Glutamatergic neuron (in vitro differentiated cells): ENCODE measurements at places on chromosomes 2 and 18.

GRCh38 chr2:78839259-78839658, 186.2 kb upstream of the REG3G start:
- no peaks in the 10 kb centered on the region for H3K27me3 ChIP-seq
- no peaks in the 10 kb centered on the region for H3K36me3 ChIP-seq
- H3K4me3 ChIP-seq, result no peak overlapping the region
- no peak overlapping the region for H3K27ac ChIP-seq
- DNase-seq, result no peak

DNA sequence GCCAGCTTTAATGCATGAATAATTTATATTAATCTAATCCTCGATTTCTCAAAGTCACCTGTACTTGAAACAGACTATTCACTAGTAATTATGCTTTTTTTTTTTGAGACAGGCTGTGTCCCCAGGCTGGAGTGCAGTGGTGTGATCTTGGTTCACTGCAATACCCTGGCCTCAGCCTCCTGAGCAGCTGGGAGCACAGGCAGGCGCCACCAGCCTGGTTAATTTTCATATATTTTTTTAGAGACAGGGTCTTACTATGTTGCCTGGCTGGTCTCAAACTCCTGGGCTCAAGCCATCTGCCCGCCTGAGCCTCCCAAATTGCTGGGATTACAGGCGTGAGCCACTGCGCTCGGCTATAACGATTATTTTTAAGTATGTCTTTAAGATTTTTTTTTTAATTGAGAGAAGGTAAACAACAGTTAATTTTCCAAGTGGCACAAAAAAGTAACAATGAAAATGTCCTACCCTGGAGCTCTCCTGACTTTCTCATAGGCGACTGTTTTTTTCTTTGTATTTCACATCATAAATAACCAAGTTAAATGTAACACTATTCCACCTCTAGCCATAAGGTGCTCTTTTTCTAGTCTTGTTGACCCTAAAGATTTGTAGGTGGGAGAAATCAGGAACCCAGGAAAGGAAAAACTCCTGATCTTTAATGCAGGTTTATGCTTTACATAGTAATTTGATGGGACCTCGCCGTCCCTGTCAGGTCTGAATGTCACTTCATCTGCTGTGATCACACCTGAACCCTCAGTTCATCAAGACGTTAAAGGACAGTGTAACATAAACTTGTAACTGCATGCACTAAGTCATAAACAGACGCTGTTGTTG, 1.3 kb upstream of the ANKRD12 start:
- peaks cover 27% of the 10 kb centered on the region for H3K4me1 ChIP-seq
- H3K27me3 ChIP-seq, result peaks cover 3% of the 10 kb centered on the region
- H3K27ac ChIP-seq, result peak overlapping the region; percentile 91

- no peak overlapping the region for H3K27ac ChIP-seq
- H3K36me3 ChIP-seq, result no peaks in the 10 kb centered on the region
- peaks cover 3% of the 10 kb centered on the region for H3K27me3 ChIP-seq
- H3K4me1 ChIP-seq, result peaks cover 18% of the 10 kb centered on the region
- H3K4me3 ChIP-seq, result no peak overlapping the region
- no peak for DNase-seq
Observed at GRCh38 chr2:98829581-98830270, 98.8 kb upstream of the MGAT4A start.

- H3K4me1 ChIP-seq, result peaks cover 12% of the 10 kb centered on the region
- no peak overlapping the region for H3K27ac ChIP-seq
- H3K36me3 ChIP-seq, result no peaks in the 10 kb centered on the region
- H3K27me3 ChIP-seq, result no peaks in the 10 kb centered on the region
- no peak overlapping the region for H3K4me3 ChIP-seq
- DNase-seq, result no peak
Observed at GRCh38 chr18:41594582-41594981, 360.5 kb upstream of the PIK3C3 start.

GRCh38 chr2:239275044-239275685, 125.7 kb downstream of the HDAC4 start:
- H3K36me3 ChIP-seq, result no peaks in the 10 kb centered on the region
- peaks cover 19% of the 10 kb centered on the region for H3K27me3 ChIP-seq
- peaks cover 80% of the 10 kb centered on the region for H3K4me1 ChIP-seq

DNA sequence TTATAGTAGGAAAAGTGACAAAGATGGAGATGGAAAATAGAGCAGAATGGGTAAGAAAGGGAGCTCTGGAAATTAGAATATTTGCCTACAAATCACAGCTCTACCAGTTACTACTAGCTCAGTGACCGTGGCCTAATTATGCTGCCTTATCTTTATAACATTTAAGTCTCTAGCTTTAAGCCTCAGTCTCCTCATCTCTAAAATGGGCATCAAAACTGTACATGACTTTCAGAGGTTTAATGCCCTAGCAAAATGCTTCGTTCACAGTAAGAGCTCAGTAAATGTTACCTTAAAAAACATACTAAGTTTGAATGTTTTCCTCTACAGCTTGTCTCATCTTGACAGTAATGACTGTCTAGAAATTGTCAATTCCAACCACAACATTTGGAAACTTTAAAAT, 8.3 kb upstream of the PTPRM start:
- no peaks in the 10 kb centered on the region for H3K36me3 ChIP-seq
- no peaks in the 10 kb centered on the region for H3K27me3 ChIP-seq
- no peak overlapping the region for H3K27ac ChIP-seq
- no peaks in the 10 kb centered on the region for H3K4me1 ChIP-seq
- no peak overlapping the region for H3K4me3 ChIP-seq

DNA sequence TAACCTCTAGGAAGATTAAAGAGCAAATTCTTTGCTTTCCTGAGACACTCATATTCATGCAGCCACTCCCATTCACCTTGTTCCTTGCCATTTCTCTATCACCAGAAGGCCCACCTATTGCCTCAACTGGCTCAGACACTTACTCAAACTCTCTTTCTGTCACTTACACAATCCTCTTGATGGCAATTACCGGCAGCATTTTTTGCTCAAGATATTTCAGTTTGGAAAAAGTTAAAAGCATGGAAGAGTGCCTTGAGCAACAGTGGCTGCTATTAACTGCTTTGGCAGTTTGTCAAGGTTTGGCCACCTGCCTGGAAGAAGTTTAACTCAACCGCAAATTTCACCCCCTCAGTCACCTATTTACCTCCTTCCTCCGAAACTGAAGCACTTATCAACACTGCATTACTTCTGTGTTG, 1104.0 kb upstream of the PIK3C3 start:
- no peak for DNase-seq
- H3K27me3 ChIP-seq, result no peaks in the 10 kb centered on the region
- H3K36me3 ChIP-seq, result no peaks in the 10 kb centered on the region
- H3K27ac ChIP-seq, result no peak overlapping the region

- H3K4me1 ChIP-seq, result no peaks in the 10 kb centered on the region
- DNase-seq, result no peak
- H3K27ac ChIP-seq, result no peak overlapping the region
- no peaks in the 10 kb centered on the region for H3K36me3 ChIP-seq
Observed at GRCh38 chr18:28588884-28589549, 412.1 kb upstream of the CDH2 start.

GRCh38 chr2:134713176-134713575, 5.6 kb downstream of the TMEM163 start:
- H3K27me3 ChIP-seq, result peaks cover 12% of the 10 kb centered on the region
- no peaks in the 10 kb centered on the region for H3K36me3 ChIP-seq
- peaks cover 58% of the 10 kb centered on the region for H3K4me1 ChIP-seq
- no peak overlapping the region for H3K27ac ChIP-seq
- H3K4me3 ChIP-seq, result no peak overlapping the region

DNA sequence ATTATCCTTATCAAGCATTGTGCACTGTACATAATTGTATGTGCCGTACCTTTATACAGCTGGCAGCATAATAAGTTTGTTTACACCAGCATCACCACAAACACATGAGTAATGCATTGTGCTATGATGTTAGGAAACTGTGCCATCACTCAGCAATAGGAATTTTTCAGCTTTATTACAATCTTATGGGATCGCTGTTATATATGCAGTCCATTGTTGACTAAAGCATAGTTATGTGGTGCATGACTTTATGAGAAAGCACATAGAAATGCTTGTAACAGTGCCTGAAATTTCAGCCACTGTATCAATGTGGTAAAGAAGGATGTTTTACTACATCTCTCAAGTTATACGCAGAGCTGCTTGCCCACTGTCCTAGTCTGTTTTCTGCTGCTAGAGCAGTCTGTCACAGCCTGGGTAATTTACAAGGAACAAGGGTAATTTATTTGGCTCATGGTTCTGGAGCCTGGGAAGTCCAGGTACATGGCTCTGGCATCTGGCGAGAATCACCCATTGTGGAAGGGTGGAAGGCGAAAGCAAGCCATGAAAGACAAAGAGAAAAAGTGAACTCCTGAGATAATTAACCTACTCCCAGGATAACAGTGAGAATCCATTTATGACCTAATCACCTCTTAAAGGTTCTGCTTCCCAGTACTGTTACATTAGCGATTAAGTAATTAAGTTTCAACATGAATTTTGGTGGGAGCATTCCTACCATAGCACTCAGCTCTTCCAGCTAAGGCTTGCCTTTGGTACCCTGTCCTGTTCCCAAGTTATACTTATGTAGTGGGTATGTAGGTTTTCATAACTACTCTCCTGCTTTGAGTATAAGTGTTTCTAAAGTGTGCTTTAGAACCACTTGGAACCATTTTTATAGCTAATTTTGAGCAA, 4.6 kb downstream of the MAP3K20 start:
- H3K4me3 ChIP-seq, result no peak overlapping the region
- H3K4me1 ChIP-seq, result no peaks in the 10 kb centered on the region
- no peak for DNase-seq

DNA sequence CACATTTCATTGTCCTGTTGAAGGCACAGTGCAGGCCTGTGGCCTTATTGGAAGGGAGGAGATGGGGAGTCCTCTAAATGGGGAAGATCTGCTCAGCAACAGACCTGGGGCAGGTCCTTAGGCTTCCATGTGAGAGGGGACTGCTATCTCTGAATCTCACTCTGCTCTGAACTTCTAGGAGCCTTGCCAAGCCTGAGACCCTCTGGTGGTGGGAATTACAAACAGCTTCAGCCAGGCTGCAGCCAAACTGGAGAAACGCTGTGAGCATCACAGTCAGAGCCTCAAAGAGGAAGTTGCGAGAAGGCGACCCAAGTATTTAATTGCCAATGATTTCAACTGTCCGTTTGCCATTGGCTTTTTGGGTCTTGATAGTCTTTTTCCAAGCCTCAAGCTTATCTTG, 66.8 kb upstream of the MC2R start:
- peak; percentile 26 for DNase-seq
- no peak overlapping the region for H3K27ac ChIP-seq
- no peaks in the 10 kb centered on the region for H3K36me3 ChIP-seq
- H3K4me1 ChIP-seq, result no peaks in the 10 kb centered on the region
- no peaks in the 10 kb centered on the region for H3K27me3 ChIP-seq
- H3K4me3 ChIP-seq, result no peak overlapping the region

DNA sequence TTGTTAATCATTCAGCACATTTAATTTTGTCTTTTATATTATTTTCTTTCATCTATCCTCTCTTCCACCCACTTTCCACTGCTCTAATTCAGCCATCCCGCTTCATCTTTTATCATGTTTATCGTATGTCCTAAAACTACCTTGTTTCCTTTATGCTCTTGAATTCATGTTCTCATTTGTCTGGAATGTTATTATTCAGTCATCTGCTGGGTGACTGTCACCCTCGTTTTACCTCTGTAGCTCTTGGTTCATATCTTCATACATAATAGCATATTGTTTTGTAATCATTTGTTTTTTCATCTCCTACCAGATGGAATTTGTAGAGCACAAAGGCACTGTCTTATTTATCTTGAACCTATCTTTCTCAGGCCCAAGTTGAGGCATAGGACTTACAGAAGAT, 37.0 kb downstream of the SMCHD1 start:
- H3K4me3 ChIP-seq, result no peak overlapping the region

- DNase-seq, result no peak
- H3K36me3 ChIP-seq, result no peaks in the 10 kb centered on the region
- no peak overlapping the region for H3K27ac ChIP-seq
- H3K4me3 ChIP-seq, result no peak overlapping the region
- H3K27me3 ChIP-seq, result no peaks in the 10 kb centered on the region
- H3K4me1 ChIP-seq, result peaks cover 7% of the 10 kb centered on the region
Observed at GRCh38 chr18:53747663-53748160, 476.8 kb downstream of the MBD2 start.

DNA sequence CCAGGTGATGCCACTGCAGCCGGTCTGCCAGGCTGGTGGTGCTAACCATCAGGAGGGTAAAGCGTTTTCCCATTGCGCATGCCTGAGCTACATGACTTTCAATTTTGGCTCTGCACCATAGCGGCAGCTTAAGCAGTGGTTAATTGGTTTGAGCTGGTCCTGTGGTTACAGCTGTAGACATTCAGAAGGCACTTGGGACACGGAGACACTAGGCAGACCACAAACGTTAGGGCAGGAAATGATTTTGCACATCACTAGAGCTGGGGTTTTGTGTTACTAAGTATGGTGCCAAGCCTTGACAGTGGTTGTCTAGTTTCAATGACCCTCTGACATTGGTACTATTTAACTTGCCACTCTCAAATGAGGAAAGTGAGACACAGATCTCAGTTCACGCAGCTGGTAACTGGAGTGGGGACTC, 28.9 kb upstream of the CNOT11 start:
- no peaks in the 10 kb centered on the region for H3K36me3 ChIP-seq
- H3K4me1 ChIP-seq, result no peaks in the 10 kb centered on the region
- no peaks in the 10 kb centered on the region for H3K27me3 ChIP-seq

- H3K36me3 ChIP-seq, result no peaks in the 10 kb centered on the region
- H3K27me3 ChIP-seq, result peaks cover 3% of the 10 kb centered on the region
- H3K27ac ChIP-seq, result no peak overlapping the region
Observed at GRCh38 chr18:7224198-7224597, 6.7 kb upstream of the LRRC30 start.

DNA sequence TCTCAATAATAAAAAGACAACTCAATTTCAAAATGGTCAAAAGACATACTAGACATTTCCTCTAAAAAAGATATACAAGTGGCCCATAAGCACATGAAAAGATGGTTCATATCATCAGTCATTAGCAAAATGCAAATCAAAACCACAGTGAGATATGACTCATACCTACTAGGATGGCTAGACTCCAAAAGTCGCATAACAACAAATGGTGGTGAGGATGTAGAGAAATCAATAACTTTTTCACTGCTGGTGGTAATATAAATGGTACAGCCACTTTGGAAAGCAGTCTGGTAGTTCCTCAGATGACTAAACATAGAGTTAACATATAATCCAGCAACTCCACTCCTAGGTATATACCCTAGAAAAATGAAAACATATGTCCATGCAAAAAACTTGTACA, 242.3 kb upstream of the NOL4 start:
- H3K4me1 ChIP-seq, result no peaks in the 10 kb centered on the region
- no peak overlapping the region for H3K27ac ChIP-seq
- no peaks in the 10 kb centered on the region for H3K27me3 ChIP-seq
- H3K4me3 ChIP-seq, result no peak overlapping the region
- no peaks in the 10 kb centered on the region for H3K36me3 ChIP-seq
- no peak for DNase-seq

DNA sequence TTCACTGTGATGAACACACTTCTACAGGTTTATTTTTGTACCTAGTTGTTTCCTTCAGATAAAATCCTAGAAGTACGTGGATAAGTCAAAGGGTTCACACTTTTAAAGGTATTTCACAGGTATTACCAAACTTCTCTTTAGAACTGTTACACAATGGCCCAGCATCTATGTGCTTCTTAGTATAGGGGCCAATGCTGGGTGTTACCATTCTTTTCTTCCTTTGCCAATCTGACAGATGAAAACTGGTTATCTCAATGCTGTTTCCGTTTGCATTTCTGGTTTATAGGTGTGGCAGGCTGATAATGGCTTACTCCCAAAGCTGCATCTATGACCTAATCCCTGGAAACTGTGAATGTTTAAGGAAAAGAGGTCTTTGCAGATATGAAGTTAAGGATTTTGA, 2.8 kb upstream of the TCF7L1 start:
- no peak overlapping the region for H3K4me3 ChIP-seq
- no peaks in the 10 kb centered on the region for H3K36me3 ChIP-seq
- no peaks in the 10 kb centered on the region for H3K27me3 ChIP-seq
